ENCODE measurements at places on chromosomes 1 and 21.

- no peak for DNase-seq
Observed at GRCh38 chr1:86285796-86286195, 110.3 kb downstream of the ODF2L start.

DNA sequence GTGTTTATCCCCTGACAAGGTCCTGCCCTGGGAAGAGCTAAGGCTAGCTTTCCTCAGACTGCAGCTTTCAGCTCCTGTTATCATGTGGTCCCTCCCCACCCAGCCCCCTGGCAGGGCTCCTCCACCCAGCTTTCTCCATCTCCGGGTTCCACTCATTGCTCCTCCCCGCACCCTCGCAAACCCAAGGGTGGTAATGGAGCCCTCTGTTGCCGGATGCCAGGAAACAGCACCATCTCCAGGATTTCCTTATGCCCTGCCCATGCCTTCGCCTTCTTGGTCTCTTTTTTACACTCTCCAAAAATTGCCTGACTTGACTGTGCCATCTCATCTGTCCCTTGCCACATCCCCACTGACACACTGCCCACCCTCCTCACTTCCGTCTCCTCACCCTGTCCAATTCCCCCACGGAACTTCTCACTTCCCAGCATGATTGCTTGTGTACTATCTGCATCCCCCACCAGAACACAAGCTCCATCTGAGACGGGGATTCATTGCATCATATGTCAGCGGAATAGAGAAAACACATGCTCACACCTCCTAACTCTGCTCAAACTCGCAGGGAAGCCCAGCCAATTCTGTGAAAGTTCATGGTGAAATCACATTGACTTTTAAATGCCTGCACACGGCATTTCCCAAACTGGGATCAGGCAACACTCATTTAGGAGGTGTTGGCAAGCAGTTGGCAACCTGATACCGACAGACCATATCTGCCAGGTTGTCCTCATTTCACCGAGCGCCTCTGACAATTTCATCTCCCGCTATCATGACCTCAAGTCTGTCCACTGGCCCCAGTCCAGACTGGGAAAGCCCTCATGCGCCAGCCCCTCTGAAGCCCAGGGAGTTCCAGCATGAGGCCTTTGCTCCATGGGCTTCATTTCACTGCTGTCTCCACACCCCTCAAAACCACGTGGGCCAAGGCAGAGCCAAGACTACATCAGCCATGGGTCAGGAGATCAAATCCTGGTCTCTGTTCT is 201.1 kb downstream of the MATN1 start:
- no peak for DNase-seq

DNA sequence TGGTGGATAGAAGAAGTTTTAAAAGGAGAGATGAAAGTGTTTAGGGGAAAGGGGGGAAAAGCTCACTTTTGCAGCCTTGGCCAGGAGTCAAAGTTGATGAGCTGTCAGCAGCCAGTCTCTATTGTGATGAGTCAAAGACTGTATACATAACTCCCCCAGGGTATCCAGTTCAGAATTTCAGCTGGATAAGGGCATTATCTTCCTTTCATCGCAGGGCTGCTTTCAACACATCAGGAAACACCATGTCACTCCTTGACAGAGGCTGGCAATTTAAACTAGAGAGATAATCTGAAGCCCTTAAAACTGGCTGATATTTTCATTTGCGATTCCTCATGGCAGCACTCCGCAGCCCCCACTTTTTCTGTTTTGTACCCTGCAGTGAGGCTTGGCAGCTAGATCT is 328.5 kb downstream of the TBX15 start:
- DNase-seq = no peak

DNA sequence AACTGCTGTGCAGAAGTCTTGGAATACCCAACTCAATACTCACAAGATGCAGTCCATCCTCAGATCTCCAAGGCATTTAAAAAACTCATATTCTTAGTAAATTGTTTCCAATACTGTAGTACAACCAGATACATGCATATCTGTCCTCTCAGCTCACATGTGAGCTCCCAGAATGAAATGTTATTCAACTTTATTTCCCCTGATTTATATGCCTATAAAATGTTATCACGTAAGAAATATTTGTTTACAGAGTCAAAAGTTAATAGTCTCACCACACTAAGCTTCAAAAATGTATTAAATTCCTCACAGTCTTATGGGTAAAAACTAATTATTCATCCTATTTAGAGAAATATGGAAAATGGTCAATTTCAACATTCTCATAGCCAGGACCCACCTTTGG is 56.6 kb downstream of the LTN1 start:
- no peak for DNase-seq

DNA sequence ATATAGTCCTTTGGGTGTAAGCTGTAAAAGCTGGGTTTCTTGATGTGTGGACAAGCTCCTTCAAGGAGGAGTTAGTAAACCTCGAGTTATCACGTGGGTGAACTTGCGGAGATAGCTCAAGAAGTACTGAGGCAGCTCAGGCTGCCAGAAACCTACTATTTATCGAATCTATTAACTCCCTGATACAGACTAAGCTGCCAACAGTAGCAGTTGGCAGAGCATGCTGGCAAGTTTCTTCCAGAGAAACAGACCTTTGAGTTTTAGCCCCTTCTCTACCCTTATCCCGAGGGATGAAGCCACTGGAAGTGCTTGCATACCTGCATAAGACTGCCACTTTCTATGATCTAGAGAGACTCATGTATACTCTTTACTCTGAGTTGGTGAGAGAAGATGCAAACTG is 624.5 kb upstream of the USP24 start:
- no peak for DNase-seq

GRCh38 chr1:181818943-181819342 is 242.6 kb downstream of the ZNF648 start:
- DNase-seq = no peak

DNA sequence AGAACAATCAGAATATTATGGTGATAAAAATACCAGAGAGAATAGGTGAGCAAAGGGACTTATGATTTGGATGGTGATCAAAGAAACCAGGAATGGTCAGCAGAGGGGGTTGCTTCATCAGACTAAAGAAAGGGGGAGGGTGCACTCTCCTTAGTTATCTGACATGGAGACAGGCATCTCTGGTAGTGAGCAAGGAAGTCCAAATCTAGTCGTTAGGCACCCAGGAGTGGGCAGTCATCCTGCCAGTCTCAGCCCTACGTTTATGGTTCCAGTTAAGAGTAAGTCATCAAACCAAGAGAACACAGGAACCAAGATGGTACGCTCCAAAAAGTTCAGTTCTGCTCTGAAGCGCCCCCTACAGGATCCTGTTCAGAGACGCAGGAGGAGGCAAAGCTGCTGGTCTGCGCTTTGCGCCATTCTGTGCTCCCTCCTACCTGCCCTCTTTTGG is 28.6 kb downstream of the EBNA1BP2 start:
- DNase-seq = no peak

DNA sequence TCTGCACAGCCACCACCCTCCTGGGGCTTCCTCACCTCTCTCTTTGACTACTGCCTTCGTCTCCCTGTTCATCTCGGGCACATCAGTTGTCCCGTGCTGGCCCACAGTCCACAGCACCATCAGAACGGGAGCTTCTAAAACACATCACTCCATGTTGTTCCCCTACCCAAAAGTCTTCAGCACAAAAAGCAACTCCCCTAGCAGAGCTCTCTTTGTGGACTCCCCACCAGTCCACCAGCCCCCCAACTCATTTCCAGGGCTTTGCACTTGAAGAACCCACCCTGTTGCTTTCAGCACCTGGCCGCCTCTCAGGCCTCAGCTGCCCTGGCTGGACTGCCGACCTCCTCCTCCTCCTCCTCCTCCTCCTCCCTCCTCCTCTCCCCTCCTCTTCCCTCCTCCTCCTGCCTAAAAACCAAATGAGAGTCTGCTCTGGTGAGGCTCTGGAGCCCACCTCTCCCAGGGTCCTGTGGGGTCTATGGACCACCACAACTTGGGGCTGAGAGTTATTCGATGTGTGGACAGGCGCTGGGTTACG is 251.2 kb upstream of the VAMP3 start:
- no peak for DNase-seq

DNA sequence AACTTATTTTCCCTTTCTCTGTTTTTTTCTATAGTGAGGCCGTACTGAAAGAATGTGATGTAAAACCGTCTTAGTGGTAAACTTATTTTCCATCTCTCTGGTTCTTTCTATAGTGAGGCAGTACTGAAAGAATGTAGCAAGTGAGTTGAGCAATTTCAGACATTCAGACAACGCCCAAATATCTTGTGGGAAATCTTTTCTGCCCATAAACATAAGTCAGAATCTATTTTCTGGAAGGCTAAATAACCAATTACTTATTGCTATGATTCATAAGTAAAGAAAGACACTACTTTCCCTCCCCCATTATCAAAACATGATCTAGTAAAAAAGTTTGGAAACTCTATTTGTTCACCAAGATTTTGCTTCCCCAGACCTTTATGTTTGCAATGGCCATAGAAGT is 18.8 kb upstream of the SCCPDH start:
- DNase-seq = no peak

DNA sequence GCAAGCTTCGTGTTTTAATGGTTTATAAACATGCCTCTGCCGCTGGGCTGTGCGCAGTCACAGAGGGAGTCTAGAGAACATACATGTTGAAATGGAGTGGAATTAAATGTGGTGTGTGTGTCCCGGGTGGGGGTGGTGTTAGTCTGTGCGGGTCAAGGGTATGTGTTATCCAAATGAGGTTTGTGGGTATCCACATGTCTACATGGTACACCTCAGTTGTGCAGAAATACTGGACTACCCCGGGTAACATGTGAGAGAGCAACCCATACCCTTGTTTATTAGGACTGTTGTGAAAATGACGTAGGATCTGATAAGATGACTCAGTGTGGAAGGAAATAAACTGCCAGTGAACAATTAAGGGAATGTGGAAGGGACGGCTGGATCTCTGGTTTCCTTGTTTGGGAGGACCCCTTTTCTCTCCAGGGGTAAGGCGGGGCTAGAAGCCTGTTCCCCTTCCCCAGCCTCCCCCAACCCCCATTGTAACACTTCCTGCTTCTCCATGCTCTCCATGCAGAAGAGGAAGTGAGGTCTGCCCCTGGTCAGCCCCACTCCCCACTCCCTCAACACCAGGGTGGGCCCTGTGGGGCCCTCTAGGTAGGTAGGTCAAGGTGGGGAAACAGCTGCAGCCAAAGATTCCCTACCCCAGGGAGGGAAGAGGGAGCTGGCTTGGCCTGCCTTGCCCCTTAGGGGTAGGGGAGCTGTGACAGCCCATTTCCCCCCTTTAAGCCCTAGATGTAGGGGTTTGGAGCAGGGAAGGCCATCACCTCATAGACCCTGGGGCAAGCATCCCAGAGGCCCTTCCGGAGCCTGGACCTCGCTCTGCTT is 690 bp downstream of the EPS8L3 start:
- no peak for DNase-seq

GRCh38 chr1:82788660-82789059 is 987.9 kb downstream of the ADGRL2 start:
- no peak for DNase-seq

DNA sequence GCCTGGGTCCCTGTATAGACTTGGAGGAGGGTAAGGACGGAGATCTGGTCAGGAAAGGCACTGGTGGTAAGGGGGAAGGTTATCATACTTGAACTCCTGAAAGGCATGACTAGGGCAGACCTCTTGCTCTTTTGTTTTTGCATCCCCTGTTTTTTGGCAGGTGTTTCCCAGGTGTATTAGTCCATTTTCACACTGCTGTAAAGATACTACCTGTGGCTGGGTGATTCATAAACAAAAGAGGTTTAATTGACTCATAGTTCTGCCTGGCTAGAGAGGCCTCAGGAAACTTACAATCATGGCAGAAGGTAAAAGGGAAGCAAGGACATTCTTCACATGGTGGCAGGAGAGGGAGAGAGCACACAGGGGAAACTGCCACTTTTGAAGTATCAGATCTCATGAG is 57.2 kb upstream of the APOBEC4 start:
- no peak for DNase-seq

GRCh38 chr1:34688006-34688741 is 66.7 kb upstream of the GJB5 start:
- DNase-seq = no peak

DNA sequence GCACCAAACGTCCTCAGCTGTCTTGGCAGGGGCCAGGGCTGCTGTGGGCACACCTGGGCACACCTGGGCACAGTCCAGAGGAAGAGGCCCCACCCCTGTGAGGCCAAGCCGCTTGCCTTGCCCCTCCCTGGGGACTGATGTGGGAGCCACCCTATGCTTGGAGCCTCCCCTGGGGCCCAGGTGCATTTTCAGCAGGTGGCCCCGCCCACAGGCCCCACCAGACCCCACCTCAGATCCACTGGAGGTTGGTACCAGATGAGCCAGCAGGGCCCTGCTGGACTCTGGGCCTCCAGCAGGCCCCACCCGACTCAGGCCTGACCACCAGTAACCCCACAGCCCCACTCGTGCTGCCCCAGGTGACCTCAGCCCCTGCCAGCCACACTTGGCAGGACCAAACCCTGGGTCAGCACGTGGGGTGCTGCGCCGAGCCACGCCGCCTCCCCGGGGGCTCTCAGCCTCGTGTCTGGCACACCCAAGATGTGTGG is 8.8 kb downstream of the SLC19A1 start:
- DNase-seq = no peak

DNA sequence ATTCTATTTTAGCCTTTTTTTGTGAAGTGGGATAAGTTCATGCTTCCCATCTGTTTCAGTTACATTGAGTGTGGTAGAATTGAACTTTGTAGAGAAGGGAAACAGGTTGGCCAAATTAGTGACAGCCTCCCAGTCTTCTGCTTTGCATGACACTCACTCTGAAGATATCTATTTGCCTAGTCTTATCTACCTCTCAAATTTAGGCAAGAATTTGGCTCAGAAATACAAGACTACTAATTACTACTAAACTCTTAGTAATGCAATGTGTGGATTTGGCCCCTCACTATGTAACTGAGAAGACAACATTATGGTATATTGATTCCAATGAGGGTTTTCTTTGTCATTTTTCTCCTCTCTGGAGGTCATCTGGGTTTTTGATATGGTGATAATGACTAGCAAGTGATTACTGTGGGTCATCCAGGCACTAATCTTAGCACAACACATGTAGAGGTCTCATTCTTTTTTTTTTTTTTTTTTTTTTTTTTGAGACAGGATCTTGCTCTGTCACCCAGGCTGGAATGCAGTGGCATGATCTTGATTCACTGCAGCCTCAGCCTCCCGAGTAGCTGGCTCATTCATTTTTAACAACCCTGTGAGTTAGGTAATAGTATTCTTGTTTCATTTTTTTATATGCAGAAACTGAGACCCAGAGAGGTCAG is 6.3 kb downstream of the FAM20B start:
- no peak for DNase-seq

DNA sequence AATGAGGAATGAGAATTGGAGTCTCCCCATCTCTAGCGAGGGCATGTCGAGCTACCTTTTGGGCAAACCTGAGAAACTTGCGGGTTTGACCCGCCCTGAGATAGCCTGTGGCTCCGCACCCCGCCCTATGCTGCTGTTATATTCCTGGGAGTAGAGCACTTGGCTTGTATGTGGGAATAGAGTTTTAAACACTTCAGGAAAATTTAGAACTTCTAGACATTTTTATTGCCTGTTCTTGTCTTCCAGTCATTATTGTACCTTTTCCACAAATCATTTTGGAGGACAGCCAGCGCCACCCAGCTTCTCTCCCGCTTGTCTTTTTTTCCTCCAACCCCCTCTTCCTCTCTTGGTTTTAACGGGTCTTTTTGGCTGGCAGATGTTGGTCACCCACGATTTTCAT is 738 bp downstream of the GNPAT start:
- no peak for DNase-seq

Measured in T47D (cell line).